A549 (cell line): ENCODE measurements at places on chromosomes 12 and 14. TPM values are rescaled to one million over a fixed set of nuclear protein-coding genes. Genes with fewer than 3 reads are reported as not detected.
A peak's percentile ranks its signal among the peaks of the same experiment; 100 is the strongest.

DNA sequence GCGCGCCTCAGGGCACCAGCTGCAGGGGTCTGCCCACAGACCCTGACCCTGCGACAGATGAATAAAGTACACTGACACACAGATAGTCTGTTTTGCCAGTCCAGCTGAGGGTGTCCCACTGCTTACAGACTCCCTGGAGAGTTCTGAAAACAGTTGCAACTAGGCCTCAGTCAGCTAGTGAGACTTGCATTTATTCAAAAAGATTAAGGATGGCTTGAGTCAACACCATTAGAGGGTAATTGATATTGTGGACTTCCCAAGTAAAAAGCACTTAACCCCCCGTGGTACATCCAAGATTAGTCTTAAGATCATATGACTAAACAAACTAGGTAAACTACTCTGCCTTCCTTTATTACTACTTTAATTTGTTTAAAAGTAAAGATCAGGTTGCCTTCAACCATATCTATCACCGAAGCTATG is 11.1 kb upstream of the PSEN1 start:
- no peak for DNase-seq

DNA sequence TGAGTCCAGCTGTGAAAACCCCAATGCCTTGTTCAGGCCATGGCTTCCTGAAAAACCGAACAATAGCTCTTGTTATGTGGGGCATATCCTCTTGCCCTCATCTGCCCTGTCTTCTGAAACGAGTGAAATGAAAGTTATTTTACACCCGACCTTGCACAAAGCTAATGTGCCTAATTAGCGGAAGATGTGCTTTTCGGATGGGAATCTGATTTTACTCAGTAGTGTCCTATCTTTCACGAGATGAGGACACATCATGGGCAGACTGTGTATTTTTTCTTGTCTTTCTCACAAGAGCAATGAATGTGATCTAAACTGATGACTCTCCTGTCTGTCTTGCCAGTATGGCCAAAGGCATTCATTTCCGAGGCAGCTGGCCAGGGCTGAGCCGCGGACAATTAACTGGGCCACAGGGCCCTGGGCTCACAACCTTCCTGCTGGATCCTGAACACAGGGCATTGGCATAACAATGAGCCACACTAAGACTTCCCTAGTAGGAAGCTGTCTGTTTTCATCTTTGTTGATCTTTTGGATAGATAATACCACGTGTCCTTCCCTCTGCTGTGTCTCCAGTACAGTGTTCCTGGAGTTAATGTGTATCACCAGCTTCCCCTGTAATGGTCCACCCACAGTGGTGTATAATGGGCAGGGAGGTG is 86.0 kb upstream of the HIF1A start:
- DNase-seq = no peak

GRCh38 chr12:24522736-24523135 is 426.2 kb downstream of the BCAT1 start:
- DNase-seq = no peak

GRCh38 chr14:78005325-78005724 is 164.8 kb upstream of the NRXN3 start:
- DNase-seq = peak; percentile 57

- no peak for DNase-seq
Measured at GRCh38 chr12:52944683-52945388, 4.1 kb upstream of the KRT18 start.

DNA sequence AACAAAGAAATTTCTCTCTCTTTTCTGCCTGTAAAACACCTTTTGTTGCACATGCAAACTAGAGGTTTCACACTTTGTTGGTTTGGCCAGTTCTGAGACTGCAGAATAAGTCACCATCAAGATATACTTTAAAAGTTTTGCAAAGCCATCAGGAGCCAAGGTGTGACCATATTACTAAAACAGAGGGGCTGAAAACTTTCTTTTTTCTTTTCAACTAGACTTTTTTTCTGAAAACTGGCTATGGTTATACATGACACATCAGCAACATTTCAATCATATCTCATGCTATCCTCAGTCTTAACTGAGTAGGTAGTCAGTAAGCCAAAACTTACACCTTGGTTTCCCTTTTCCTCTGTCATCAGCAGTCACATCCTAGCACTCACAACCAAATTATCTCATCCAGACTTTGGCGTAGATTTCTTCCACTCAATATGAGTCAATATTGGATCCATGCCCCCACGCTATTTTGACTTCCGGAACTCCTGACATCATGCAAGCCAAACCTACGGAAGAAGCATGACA is 4.1 kb upstream of the IFNG start:
- DNase-seq = no peak

- no peak for DNase-seq
Measured at GRCh38 chr12:89212339-89212771, 139.9 kb downstream of the DUSP6 start.

- DNase-seq = no peak
Measured at GRCh38 chr14:66509874-66510273, 1.9 kb downstream of the GPHN start.

GRCh38 chr12:119667577-119668323 is at the start of gene PRKAB1:
TSS of gene PRKAB1 (plus strand) at chr12:119668133. CDS start at chr12:119668245, 112 bp downstream.
- peak; percentile 95 for DNase-seq

GRCh38 chr14:88463318-88463717 is 77.9 kb downstream of the SPATA7 start:
- peak; percentile 38 for DNase-seq

- no peak for DNase-seq
Measured at GRCh38 chr14:71711619-71712018, 220.6 kb upstream of the RGS6 start.

- no peak for DNase-seq
Measured at GRCh38 chr12:82458101-82458500, 99.8 kb downstream of the METTL25 start.

DNA sequence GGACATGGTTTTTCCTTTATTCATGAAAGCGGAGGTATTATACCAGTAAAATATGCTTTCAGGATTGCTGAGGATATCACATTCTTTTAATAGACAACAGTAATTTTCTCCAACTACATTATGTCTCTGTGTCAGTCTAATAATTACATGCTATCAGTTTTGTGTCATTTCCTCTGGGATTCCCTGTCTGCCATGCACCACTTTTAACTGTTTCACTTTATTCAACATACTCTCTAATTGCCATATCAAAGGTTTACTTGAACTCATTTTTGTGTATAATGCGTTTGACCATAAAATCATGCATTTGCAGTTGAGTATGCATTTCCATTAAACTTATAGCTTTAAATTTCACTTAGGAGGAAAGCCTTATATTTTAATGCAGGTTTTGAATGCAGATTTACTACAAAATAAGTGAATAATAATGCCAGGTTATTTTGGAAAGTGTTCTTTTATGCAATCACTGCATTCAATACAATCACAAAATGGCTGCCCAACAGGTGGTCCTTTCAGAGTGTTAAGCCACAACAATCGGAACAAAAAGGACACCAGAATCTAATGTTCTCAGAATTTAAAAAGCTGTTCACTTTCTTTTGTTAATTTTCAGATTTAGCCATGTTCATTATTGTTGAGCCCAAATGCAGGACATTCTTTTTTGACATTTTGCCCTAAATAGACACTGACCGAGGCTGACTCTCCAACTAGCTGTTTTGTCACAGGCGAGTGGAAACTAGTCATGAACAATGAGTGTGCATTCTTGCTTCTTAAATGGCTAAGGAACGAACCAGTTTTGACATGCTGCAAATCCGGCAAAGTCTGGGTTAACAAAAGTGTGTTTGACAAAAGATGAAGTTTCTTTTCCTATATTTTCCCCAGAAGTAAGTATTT is 40.9 kb downstream of the MBIP start:
- no peak for DNase-seq

DNA sequence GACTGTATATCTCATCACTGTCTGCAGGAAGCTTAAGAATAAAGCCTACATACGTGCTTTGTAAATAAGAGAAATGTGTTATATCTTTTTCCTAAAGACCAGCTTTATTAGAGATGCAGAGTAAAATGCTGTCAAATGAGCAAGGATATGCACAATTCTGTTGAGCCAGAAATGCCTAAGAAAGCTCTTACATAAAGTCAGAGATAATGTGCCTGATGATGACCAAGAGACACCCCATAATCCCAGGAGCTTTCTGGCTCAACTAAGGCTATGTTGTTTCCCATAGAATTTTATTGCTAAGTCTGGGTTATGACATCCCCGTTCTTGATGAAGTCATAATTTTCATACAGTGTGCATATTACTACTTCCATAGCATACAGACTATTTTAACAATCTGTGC is 209.9 kb downstream of the GALC start:
- no peak for DNase-seq

GRCh38 chr12:85277900-85278597 is 2.0 kb upstream of the ALX1 start:
- no peak for DNase-seq

GRCh38 chr12:51972849-51973273 is 21.4 kb downstream of the ACVR1B start:
- DNase-seq = no peak

DNA sequence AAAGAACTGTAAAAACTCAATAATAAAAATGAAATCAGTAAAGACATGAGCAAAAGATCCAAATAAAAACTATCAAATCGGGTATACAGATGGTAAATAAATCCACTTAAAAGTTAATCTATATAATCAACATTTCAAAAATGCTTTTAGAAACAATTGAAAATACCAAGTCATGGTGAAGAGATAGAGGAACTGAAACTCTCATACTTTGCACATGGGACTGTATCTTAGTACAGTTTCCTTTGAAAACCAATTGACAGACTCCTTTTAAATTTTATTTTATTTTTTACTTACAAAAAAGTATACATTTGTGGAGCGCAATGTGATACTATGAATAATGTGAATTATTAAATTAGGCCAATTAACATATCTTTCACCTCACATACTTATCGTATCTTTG is 98.6 kb upstream of the FAR2 start:
- no peak for DNase-seq

DNA sequence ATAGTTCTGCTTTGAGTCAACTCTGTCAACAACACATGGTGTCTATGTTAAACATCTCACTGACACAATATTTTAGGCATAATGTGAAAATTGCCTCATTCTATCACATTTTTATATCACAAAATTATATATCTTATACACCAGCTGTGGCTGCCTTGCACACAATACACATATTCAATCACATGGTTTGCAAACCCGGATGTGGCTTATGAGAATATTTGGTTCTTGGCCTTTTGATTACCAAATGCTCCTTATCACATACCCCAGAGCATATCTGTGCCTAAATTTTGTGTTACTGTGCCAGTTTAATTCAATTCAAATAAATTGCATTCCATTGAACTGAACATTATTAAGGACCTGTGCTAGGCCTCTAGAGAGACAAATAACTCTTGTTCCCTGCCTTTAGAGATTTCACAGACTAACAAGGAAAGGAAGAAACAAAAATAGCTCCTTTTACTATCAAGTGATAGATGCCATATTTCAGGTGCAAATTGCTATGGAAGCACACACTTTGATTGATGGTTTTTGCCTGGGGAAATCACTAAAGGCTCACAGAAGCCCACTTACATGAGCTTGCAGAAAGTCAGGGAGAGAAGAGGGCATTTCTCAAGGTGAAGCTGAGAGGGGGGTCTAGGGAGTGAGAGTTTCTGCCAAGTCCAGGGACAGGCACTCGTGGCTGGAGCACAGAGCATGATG is 63.4 kb downstream of the PPP1R36 start:
- DNase-seq = no peak

DNA sequence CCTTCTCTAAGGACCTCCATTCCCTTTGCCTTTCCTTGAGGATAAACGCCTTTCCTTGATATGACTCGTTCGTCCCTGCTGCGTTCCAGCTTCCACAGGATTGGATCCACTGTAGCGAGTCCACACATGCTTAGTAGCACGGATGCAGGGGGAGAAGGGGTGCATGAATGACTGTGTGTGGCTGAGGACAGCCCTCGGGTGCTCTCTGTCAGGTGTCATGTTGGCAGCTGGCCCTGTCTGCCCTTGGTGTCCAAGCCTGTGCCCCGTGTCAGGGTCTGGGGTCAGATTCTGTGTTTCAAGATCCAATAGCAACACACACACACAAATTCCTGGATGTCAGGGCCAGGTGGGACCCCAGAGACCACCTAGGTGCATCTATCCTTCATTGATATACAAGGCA is 17.5 kb upstream of the KRT80 start:
- no peak for DNase-seq

GRCh38 chr14:86787717-86788116 is 1205.3 kb downstream of the GALC start:
- no peak for DNase-seq

DNA sequence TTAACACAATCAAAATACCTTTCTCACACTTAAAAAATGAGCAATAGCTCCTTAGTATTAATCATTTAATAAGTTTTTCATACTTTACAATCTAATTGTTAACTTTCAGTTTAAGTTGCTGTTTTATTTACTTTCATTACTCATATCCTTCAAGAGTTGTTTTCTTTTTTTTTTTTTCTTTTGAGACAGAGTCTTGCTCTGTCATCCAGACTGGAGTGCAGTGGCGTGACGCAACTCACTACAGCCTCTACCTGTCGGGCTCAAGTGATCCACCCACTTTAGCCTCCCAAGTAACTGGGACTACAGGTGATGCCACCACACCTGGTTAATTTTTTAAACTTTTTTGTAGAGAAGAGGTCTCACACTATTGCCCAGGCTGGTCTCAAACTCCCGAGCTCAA is 16.1 kb downstream of the ZBTB1 start:
- no peak for DNase-seq

GRCh38 chr12:20368114-20368650 is at the start of gene PDE3A:
TSS of gene PDE3A (plus strand) at chr12:20368537. CDS start at chr12:20369285, 748 bp downstream.
- DNase-seq = peak; percentile 84

- DNase-seq = no peak
Measured at GRCh38 chr12:87925021-87925420, 104.2 kb downstream of the C12orf50 start.

DNA sequence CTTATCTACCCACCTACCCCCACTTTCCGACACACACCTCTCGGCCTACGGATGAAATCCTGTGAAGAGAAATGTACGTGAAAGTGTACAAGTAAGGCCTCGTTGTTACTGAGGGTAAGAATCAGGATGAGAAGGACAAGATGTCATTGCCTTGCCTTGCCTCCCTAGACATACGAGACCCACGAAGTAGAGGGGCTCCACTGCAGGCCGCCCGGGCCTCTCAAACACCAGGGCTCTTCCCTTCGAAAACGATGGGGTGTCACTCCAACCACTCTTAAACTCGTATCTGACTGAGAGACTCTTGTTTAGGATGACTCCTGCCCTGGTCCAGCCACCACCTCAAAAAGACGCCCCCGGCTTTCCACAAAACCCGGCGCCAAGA is 498 bp downstream of the RACGAP1 start:
- DNase-seq = peak; percentile 31

AJUBA gene
- polyA plus RNA-seq = 53.4 to 68.0 TPM (median 59.0 TPM) in 3 replicates

KLRC1 gene
- not detected in 3 replicates for polyA plus RNA-seq

GPR135 gene
- polyA plus RNA-seq = 1.5 to 2.0 TPM (median 1.7 TPM) in 3 replicates

STON2 gene
- polyA plus RNA-seq = 0.50 to 0.59 TPM (median 0.53 TPM) in 3 replicates

LRRK2 gene
- 3.1 to 5.3 TPM (median 5.2 TPM) in 3 replicates for polyA plus RNA-seq

LTBP2 gene
- 9.9 to 17.1 TPM (median 14.4 TPM) in 3 replicates for polyA plus RNA-seq

SIRT4 gene
- polyA plus RNA-seq = 0.87 to 1.6 TPM (median 0.95 TPM) in 3 replicates

KRT4 gene
- 2.1 to 3.2 TPM (median 2.8 TPM) in 3 replicates for polyA plus RNA-seq

SLCO1A2 gene
- polyA plus RNA-seq = 0.25 to 0.31 TPM (median 0.30 TPM) in 3 replicates

LMO3 gene
- not detected in 3 replicates for polyA plus RNA-seq

GLT8D2 gene
- 0.27 to 0.55 TPM (median 0.31 TPM) in 3 replicates for polyA plus RNA-seq

SCN8A gene
- 1.8 to 2.2 TPM (median 2.1 TPM) in 3 replicates for polyA plus RNA-seq

KRT77 gene
- polyA plus RNA-seq = not detected in 3 replicates

RPS6KL1 gene
- polyA plus RNA-seq = 0.71 to 1.2 TPM (median 0.99 TPM) in 3 replicates

GDF11 gene
- polyA plus RNA-seq = 2.8 to 3.6 TPM (median 3.1 TPM) in 3 replicates

PMCH gene
- not detected in 3 replicates for polyA plus RNA-seq
